ENCODE measurements at places on chromosomes 7 and 10. TPM values are rescaled to one million over a fixed set of nuclear protein-coding genes. Genes with fewer than 3 reads are reported as not detected.

GCK gene
- not detected for total RNA-seq

GRCh38 chr10:129908406-129908805, 55.7 kb downstream of the EBF3 start:
- H3K27me3 ChIP-seq: no peaks in the 10 kb centered on the region
- H3K4me3 ChIP-seq: no peak overlapping the region
- no peaks in the 10 kb centered on the region for H3K36me3 ChIP-seq
- H3K27ac ChIP-seq: no peak overlapping the region
- H3K4me1 ChIP-seq: no peaks in the 10 kb centered on the region
- DNase-seq: no peak

GRCh38 chr7:108486291-108486966, 30.2 kb upstream of the NRCAM start:
- H3K4me1 ChIP-seq: no peaks in the 10 kb centered on the region
- H3K4me3 ChIP-seq: no peak overlapping the region
- H3K27ac ChIP-seq: no peak overlapping the region
- no peak for DNase-seq

GRCh38 chr7:147640821-147641220, 949.7 kb upstream of the C7orf33 start:
- no peak for DNase-seq
- H3K27me3 ChIP-seq: no peaks in the 10 kb centered on the region
- H3K4me3 ChIP-seq: no peak overlapping the region
- H3K4me1 ChIP-seq: no peaks in the 10 kb centered on the region
- no peak overlapping the region for H3K27ac ChIP-seq

- no peaks in the 10 kb centered on the region for H3K36me3 ChIP-seq
- no peak overlapping the region for H3K27ac ChIP-seq
- no peak for DNase-seq
- H3K27me3 ChIP-seq: no peaks in the 10 kb centered on the region
- H3K4me1 ChIP-seq: no peaks in the 10 kb centered on the region
Observed at GRCh38 chr7:40536421-40536820, 401.6 kb downstream of the SUGCT start.

Measured in adrenal gland (tissue), 19 donors.